ENCODE measurements at places on chromosomes 11 and 22. TPM values are rescaled to one million over a fixed set of nuclear protein-coding genes. Genes with fewer than 3 reads are reported as not detected.

Gene CDCA5
- 174 TPM for total RNA-seq

GRCh38 chr22:48186146-48186790, 1423.8 kb downstream of the TBC1D22A start:
- no peaks in the 10 kb centered on the region for H3K27me3 ChIP-seq
- H3K4me3 ChIP-seq = no peak overlapping the region
- no peak overlapping the region for H3K27ac ChIP-seq
- no peak for DNase-seq
- H3K36me3 ChIP-seq = peaks cover 2% of the 10 kb centered on the region

DNA sequence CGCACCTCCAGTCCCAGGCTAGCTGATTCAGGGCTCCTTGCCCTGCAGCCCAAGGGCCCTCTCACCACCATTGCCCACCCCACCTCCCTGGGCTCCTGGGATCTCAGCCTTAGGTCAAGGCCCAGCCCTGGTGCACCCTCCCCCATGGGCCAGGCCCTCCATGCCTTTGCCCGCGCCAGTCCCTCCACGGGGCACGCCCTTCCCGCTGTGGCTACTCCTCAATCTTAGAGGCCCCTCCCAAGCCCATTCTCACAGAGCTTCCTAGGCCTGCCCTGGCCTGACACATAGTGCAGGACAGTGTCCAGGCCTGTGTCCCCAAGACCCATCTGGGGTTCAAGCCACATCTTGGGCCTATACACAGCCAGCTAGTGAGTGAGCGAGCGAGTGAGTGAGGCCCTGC, 6.9 kb downstream of the GP1BB start:
- no peak for DNase-seq
- H3K4me3 ChIP-seq = no peak overlapping the region
- H3K27ac ChIP-seq = no peak overlapping the region
- H3K36me3 ChIP-seq = no peaks in the 10 kb centered on the region
- peaks cover 4% of the 10 kb centered on the region for H3K27me3 ChIP-seq

DNA sequence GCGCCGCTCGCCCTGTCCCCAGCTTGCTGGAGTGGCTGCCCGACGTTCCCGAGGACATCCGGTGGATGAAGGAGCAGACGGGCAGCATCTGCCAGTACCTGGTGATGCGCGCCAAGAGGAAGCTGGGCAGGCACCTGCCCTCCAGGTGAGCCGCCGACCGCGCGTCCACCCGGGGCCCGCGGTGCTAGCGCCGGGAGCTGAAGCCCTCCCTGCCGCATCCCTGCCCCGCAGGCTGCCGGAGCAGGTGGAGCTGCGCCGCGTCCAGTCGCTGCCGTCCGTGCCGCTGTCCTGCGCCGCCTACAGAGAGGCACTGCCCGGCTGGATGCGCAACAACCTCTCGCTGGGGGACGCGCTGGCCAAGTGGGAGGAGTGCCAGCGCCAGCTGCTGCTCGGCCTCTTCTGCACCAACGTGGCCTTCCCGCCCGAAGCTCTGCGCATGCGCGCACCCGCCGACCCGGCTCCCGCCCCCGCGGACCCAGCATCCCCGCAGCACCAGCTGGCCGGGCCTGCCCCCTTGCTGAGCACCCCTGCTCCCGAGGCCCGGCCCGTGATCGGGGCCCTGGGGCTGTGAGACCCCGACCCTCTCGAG, 3.3 kb upstream of the CRACR2B start:
- peaks cover 2% of the 10 kb centered on the region for H3K36me3 ChIP-seq
- no peak for DNase-seq
- no peak overlapping the region for H3K4me3 ChIP-seq
- H3K27me3 ChIP-seq = peaks cover 20% of the 10 kb centered on the region

Gene EWSR1
- 285 TPM for total RNA-seq
